Activated CD4-positive, alpha-beta T cell treated with anti-CD3 and anti-CD28 coated beads for 24 hours (primary cell): ENCODE measurements at places on chromosomes 5 and 9.

- no peak for DNase-seq
These were observed 220.6 kb downstream of the CTNND2 start for GRCh38 chr5:11683666-11684065.

DNA sequence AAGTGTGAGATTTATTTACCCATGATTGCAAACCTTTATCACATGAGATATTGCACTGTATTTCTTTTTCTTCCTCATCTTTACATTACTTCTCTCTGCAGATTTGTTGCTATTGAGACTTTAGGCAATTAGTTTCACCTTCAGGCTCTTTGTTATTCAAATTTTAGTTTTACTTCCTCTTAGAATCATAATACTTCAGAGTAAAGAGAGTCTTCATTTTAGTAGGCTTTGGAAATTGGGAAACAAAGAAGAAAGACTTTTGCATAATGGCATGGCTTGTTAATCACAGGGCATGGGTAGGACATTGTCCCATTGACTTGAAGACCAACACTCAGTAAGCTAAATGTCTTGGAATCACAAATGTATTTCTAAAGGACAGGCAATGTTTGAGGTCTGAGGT is 1.2 kb upstream of the PCDHGA5 start:
- no peak for DNase-seq

GRCh38 chr5:152864991-152865390 is 459.9 kb upstream of the NMUR2 start:
- DNase-seq: no peak

GRCh38 chr5:77683171-77683732 is 44.7 kb upstream of the OTP start:
- DNase-seq: no peak

GRCh38 chr9:138119202-138120027 is 241.8 kb downstream of the CACNA1B start:
- no peak for DNase-seq

- DNase-seq: no peak
These were observed 1864.1 kb downstream of the EFNA5 start for GRCh38 chr5:105806596-105806995.

DNA sequence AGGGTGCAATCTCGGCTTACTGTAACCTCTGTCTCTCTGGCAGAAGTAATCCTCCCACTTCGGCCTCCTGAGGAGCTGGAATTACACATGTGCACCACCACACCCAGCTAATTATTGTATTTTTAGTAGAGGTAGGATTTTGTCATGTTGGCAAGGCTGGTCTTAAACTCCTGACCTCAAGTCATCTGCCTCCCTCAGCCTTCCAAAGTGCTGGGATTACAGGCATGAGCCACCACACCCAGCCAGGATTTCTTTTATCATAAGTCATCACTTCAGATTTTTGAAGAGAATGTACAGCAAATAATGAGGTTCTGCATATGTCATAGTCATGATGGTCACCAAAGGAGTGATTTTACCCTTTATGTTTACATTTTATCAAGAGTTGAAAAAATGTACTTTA is 108.1 kb downstream of the GCNT1 start:
- DNase-seq: no peak

DNA sequence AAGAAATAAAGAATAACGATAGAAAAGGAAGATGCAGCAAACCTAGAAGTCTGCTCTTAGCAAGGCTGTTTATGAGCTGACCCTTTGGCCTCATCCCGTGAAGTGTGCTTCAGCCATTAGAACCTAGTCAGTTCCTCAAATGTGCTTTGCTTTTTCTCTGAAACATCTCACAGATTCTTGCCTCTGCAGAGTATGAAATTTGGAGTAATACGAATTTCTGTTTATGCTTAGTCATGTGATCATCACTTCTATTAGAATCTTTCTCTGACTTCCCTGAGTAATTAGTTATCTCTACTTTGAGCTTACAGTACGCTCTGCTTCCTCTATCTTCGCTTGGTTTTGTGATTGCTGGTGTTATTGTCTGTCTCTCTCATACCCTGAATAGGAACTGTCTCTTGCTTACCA is 11.3 kb downstream of the CYSTM1 start:
- no peak for DNase-seq

- DNase-seq: no peak
These were observed 28.0 kb downstream of the TEX10 start for GRCh38 chr9:100324594-100325200.

GRCh38 chr5:168796000-168796399 is 216.8 kb upstream of the PANK3 start:
- DNase-seq: no peak

GRCh38 chr9:123541411-123541810 is 185.4 kb downstream of the CRB2 start:
- no peak for DNase-seq

GRCh38 chr9:71179183-71179582 is 57.8 kb upstream of the TRPM3 start:
- no peak for DNase-seq

DNA sequence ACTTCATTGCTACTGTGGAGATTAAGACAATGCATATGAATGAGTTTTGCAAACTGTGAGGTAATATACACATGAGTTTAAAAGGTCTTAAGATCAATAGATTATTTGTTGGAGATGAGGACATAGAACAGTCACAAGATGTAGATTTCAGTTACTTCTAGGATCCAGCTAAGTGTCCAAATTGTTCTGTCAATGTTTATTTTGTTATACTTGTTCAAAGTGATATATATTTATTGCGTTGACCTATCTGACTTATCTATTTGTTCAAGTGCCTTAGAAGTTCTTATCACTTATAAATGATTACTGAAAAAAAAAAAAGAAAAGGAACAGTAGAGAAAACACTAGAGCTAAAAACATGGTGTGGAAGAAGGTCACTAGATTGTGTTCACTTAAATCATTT is 75.6 kb upstream of the GRIN3A start:
- DNase-seq: no peak

- DNase-seq: no peak
These were observed 422.6 kb downstream of the BRINP1 start for GRCh38 chr9:118946669-118947068.

- DNase-seq: no peak
These were observed 30.4 kb upstream of the OCLN start for GRCh38 chr5:69462170-69462569.

- no peak for DNase-seq
These were observed 691 bp downstream of the DMXL1 start for GRCh38 chr5:119071561-119071995.

DNA sequence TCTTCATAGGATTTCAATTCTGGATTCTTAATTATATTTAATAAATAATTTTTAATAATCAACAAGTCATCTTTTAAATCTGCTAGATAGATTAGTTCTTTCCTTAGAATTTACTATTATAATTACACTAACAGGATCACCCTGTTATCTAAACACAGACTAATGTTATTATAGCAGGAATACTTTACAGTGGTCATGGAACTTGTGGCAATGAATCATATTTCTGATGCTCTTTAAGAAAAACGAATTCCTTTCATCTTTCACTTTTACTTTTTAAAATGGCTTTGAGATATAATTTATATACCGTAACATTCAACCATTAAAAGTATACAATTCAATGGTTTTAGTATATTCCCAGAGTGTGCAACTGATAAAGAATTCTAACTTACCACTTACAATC is 29.7 kb upstream of the CDK5RAP2 start:
- DNase-seq: no peak
